Stimulated activated CD4-positive, alpha-beta T cell treated with anti-CD3 and anti-CD28 coated beads, Interleukin-4, amount 100 ng/mL, for 1 hour (primary cell): ENCODE measurements at places on chromosomes 7 and 10.

GRCh38 chr10:19629567-19629966, 186.7 kb upstream of the PLXDC2 start:
- DNase-seq: no peak

- no peak for DNase-seq
Measured at GRCh38 chr7:20435305-20435704, 104.6 kb downstream of the ITGB8 start.

DNA sequence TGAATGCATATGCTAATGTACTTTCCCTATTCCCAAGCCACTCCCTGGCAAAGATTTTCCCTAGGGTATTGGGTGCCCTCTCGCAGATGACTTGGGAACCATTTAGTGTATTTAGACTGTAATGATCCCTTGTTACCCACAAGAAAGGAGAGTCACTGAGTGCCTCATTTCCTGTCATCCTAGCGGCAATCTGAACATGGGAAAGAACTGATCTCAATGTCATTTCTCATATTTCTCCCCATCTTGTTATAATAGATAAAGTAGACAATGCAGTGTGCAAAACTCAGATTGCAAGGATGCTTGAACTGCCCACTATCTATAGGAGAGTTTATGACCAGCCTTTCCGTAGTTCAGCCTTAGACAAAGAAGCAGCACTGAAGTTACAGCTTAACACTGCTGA, 123.3 kb downstream of the MICU1 start:
- DNase-seq: no peak

DNA sequence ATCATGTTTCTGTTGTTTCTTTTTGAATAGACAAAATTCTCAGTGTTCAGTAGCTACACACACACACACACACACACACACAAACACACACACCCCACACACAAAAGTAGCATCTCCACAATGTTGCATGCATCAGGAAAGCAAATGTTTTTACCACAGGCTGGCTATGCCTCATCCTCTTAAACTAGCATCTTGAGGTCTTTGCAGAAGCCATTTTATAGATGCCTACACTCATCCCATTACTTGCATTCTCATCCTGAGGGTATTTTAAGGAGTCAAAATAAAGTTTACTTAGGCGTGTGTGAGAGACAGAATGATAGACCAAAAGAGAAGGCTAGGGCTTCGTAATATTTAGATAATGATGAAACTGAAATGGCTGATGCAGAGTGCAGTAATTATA, 7.9 kb upstream of the INHBA start:
- DNase-seq: no peak

DNA sequence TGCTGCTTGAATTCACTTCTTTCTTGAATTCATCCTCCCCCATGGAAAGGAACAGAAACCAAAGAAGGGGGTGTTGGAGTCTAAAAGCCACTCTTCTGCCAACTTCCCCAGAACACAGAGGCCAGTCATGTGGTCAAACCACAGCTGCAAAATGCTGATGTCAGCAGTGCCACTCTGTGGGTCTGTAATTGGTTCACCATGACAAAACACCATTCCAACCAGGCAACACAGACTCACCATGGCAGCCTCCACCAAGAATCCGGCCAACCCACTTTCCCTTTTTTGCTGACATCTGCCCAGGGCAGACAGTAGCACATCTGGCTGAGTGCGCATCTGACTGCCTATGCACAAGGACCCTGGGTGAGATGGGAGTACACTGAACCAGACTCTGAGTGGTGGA, 16.8 kb downstream of the OSBPL3 start:
- DNase-seq: no peak

- DNase-seq: no peak
Measured at GRCh38 chr10:113333313-113333712, 219.5 kb upstream of the HABP2 start.
